CMK (cell line): ENCODE measurements at places on chromosomes 7 and 10.

GRCh38 chr7:73353243-73353642 is 25.3 kb downstream of the FKBP6 start:
- DNase-seq: no peak

DNA sequence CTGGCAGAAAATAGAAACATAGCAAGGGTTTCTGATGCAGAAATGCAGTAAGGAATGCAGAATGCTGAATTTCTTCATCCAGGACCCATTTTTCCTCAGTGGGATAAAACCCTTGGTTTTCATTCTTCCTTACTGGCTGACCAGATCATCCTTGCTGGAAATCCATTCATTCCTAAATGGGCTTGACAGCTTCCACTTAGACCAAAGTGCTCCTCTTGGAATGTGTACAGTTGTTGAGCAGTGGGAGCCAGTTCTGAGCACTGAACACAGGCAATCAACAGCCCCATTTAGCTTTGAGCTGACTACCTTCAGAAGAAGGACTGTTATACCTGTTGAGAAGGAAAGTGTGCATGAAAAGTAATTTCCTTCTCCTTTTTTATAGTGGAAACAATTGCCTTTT is 232.1 kb downstream of the SORCS3 start:
- no peak for DNase-seq

- no peak for DNase-seq
These were observed 43.9 kb upstream of the GSAP start for GRCh38 chr7:77460057-77460486.

- DNase-seq: no peak
These were observed 13.8 kb upstream of the AKR1B1 start for GRCh38 chr7:134472572-134473244.
